ENCODE measurements at places on chromosomes 1 and 21.

- DNase-seq, result peak; percentile 60
These were observed 79.3 kb downstream of the HMCN1 start for GRCh38 chr1:185813401-185813979.

DNA sequence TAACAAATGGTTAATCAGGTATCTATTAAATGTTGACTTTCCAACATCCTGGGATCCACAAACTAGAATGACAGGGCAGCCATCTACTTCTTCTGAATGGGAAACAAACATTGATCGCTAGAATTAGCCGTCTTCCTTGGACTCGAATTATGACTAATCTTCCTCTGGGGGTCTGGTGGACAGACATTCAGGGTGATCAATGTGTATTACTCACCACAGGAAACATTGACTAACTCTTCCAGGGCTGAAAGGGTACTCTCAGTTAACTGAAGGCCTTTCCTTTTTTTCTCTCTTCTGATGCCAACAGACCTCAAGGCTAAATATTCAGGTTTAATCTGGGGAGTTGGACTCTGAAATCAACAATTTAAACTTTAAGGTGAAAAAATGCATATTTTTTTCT is 9.5 kb downstream of the NOL9 start:
- peak; percentile 32 for DNase-seq

DNA sequence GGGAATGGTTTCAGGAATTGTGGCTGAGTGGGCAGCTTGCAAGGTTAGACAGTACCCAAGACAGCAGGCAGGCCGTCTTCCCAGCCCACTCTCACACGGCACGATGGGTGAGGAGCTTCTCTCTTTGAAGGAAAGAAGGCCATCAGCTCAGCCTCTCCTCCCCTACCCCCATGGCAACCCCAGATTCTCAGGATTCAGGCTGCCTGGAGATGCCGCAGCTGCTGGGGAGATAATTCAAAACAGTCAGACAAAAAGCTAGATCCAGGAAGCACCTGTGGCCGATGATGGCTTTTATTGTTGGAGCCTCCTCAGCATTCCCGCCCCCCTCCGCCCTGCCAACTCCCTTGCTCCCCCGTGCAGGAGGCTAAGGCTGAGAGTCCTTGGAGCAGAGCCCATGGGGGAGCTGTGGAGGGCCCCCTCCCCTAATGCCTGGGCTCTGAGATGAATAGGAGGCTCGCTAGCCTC is 220.5 kb downstream of the TRABD2B start:
- DNase-seq, result no peak

- no peak for DNase-seq
These were observed 69.5 kb downstream of the DNM3 start for GRCh38 chr1:171910786-171911185.

DNA sequence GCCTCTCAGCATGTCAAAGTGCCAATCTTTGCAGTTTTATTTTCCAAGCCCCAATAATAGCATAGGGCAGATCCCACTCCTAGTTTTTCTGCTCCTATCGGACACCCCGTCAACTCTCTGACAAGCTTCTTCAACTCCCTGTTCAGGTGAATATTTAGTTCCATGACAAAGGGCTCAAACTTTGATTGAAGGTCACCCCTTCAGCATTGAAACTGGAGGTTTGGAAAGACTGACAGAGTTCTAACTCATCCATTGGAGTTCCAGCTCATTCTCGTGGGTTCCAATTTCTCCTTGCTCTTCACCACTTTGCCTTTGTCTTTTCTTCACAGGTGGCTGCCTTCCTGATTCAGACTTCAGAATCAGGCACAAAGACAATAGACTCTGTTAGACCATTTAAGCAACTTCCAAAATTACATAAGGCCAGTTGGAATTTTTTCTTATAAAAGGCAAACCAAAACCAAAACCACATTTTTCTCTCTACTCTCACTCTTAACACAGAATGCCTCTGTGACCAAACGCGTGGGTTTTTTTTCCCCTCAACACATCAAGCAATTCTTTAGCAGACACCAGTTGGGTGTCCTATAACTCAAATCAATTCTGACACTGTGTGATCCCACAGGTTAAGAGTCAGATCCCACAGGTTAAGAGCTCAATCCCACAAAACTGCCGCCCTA is 169.3 kb upstream of the USP25 start:
- DNase-seq, result no peak

- peak; percentile 95 for DNase-seq
These were observed 28.3 kb downstream of the VANGL2 start for GRCh38 chr1:160428655-160429054.

DNA sequence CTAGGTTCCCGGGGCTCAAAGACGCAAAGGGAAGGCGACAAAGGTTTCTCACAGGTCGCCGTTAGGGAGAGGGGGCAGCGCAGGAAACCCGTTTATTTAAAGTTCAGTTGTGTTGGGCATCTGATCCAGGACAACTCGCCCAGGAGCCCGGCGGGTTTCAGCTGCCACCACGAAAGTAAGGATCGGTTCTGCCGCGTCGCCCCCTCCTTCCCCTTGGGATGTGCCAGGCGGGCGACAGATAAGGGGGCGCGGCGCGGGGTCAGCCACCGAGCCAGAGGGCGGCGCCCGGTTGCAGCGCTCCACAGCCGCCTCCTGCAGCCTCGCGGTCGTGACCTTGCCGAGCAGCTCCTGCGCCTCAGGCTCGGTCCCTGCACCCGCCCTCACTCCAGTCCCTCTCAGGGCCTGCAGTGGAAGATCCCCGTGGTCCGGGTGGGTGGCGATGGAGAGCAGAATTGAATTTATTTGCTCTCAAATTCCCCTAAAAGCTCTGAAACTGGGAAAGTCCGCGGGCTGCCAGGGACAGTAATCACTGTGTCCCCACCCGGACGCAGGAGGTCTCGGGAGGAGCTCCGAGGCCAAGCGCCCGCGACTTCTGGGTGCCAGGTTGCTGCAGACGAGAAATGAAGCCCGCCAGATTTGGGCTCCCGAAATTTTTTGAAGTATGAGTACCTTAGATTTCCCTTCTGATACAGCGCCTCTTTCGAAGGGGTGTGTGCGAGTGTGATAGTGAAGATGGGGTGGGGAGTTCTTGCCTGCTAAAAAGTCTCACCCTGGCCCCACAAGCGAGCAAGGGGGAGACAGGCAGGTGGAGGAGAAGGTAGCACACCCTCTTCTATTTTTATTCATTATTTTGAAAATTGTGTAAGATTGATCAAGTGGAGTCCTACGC is 28.4 kb upstream of the NFIA start:
- no peak for DNase-seq

DNA sequence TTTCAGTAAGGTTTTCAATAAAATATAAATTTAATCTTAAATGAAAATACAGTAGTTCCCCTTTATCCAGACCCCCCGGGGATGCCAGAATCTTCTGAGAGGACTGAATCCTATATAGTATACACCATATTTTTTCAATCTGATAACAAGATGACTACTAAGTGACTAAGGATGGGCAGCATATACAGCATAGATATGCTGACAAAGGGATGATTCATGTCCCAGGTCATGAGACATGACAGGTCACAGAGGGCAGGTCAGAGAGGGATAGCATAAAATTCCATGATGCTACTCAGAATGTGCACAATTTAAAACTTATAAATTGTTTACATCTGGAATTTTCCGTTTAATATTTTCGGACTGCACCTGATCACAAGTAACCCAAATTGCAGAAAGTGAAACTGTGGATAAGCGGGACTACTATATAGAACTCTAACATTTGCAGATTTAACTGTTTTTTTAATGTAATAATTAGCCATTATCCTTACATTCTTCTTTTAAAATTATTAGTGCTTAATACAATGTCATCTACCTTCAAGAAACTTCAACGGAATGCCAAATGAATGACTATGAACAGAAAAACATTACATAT is 48.8 kb downstream of the LRRC40 start:
- peak; percentile 69 for DNase-seq

GRCh38 chr1:226549094-226549936 is 751 bp downstream of the STUM start:
- DNase-seq, result no peak

DNA sequence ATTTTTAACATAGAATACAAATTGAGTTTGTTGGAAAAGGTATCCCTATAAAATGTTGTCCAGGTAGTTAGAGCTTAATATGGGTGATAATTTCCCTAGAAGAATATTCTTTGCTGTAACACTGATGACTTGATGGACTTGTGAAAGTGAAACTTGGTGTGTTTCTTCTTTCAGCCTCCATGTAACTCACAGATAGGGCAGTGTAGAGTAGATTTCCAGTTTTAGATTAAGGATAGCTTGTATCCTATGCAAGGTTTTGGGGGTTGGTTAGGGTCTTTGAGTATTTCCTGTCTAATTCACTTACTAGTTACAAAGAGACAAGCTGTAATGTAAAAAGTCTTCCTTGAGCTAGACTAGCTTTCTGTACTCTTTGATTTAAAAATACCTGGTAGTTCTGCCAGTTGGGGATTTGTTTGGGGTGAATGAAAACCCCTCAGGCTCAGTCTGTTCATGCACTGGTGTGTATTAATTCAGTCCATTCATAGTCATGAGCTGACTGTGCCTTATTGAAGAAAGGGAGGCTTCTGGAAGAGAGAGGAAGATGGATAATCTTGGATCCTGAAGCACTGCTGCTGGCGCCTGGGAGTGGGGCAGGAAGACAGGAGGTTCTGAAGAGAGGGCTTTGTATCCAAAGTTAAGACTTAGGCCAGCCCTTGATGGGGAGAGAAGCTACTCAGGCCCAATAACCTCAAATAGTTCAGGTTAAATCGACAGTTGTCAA is 83.6 kb downstream of the CAMTA1 start:
- DNase-seq, result no peak

DNA sequence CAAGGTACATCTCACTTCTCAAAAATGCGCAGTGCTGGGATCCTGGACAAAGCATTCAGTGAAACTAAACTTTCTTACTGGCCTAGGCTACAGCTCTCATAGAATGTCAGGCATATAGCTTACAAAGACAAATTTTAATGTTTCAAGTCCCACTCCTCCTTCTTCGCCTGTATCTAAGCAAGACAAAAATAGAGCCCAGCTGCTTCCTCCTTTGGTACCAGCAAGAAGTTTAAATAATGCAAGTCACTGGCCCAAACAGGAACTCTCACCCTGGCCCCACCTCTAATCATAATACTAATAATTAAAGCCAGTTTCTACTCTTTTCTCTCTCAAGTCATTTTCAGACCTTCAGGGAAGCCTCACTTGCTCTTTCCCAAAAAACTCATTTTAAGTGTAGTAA is 1267.9 kb downstream of the MRPL39 start:
- no peak for DNase-seq

GRCh38 chr1:177973585-177973984 is 3.7 kb upstream of the SEC16B start:
- DNase-seq, result no peak

DNA sequence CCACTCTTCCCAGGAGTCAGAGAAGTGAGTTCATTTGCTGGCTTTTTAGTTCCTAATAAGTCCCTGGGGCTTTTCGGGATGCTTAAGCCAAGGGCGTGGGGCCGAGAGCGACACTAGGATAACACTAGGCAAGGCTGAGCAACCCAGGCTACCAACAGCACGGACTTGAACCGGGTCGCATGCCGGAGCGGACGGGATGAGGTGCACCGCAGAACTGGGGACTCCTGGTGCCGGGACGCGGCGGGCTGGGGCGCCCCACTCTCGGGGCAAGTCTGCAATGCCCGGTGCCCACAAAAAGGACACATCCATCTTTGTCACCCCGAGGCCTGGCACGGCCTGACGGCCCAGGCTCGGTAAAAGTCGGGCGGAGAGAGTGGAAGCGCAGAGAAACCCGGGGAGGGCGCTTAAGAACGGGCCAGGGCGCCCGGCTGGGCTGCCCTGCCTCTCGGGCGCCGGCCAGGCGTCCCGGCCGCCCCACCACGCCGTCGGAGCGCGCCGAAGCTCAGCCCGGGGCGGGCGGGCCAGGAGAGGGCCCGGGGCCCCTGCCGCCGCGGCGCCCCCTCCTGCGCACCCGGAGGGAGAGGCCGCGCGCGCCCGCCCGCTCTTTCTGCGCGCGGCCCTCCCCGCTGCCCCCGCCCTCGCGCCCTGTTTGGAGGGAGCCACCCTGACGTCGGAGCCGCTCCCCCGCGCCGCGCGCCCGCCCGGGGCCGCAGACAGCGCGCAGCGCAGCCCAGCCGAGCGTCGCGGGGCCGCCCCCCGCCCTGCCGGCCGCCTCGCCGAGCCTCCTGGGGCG is at the start of gene NBL1:
Gene NBL1 (plus strand): TSS at position 710 of the 793 bp plus-strand sequence. CDS start 10,720 bp downstream, outside the sequence.
- DNase-seq, result no peak

DNA sequence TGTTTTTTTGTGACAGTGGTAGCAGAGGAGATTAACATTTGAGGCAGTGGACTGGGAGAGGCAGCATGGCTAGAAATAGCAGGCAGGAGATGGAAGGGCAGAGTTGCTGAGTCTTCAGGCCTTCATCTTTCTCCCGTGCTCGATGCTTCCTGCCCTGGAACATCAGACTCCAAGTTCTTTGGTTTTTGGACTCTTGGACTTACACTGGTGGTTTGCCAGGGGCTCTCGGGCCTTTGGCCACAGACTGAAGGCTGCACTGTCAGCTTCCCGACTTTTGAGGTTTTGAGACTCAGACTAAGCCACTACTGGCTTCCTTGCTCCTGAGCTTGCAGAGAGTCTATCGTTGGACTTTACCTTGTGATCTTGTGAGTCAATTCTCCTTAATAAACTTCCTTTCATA is 24.2 kb upstream of the LEFTY2 start:
- no peak for DNase-seq

GRCh38 chr1:197374428-197374827 is 106.4 kb downstream of the CRB1 start:
- no peak for DNase-seq

Measured in A172 (cell line).